ENCODE measurements at places on chromosomes 12 and 14. TPM values are rescaled to one million over a fixed set of nuclear protein-coding genes. Genes with fewer than 3 reads are reported as not detected.

DNA sequence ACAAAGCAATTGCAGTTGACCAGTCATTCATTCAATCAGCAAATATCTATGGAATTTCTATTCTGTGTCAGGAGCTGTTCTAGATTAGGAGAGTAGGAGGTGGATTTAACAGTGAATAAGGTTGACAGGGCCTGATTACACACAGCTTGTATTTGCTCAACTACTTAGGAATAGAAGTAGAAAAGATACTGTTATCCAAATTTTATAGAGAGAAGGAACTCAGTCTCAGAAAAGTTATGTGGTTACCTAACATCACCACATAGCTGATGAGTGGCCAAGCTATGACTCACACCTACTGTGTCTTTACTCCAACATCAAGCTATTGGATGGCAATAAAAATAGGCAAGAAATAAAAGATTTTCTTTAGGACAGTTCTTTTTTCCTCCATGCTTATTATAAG lies 374.8 kb downstream of the RMST start:
- DNase-seq = no peak

Gene ST8SIA1
- 10.1 TPM for total RNA-seq

Gene PMCH
- total RNA-seq = not detected

Gene CPNE6
- total RNA-seq = 0.12 TPM

Gene APOLD1
- total RNA-seq = 2.6 TPM

DNA sequence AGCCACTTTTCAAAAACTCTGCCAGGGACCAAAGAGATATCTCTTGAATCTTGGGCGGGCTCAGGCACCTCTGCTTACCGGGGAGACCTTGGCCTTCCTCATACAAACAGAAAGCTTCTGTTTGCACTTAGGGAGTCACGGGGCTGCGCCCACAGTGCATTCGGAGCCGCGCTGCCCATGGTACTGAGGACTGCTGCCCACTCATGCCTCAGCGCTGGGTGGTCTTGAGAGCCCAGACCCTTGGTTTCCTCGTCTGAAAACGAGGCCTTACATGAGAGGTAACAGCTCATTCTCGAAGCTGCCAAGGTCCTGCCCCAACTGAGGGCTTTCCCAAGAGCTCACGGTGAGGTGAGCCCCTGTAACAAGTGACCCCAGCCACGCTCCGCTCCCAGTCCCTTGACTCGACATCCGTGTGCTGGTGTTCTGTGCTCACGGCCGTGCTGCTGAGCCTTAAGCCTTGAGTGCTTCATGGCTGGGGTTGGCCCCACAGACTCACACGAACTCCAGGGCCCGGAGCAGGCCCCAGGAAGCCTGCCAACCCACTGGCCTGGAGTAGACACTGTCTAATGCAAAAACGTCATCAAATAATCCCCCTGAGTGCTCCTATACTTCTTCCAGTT lies 47.4 kb upstream of the GPR68 start:
- DNase-seq = no peak

- no peak for DNase-seq
These were observed 7.5 kb downstream of the GALNT16 start for GRCh38 chr14:69267492-69267891.

Gene TPPP2
- total RNA-seq = not detected

Data from cardiac muscle cell (in vitro differentiated cells and primary cell).